ENCODE measurements at places on chromosomes 2 and 18.

DNA sequence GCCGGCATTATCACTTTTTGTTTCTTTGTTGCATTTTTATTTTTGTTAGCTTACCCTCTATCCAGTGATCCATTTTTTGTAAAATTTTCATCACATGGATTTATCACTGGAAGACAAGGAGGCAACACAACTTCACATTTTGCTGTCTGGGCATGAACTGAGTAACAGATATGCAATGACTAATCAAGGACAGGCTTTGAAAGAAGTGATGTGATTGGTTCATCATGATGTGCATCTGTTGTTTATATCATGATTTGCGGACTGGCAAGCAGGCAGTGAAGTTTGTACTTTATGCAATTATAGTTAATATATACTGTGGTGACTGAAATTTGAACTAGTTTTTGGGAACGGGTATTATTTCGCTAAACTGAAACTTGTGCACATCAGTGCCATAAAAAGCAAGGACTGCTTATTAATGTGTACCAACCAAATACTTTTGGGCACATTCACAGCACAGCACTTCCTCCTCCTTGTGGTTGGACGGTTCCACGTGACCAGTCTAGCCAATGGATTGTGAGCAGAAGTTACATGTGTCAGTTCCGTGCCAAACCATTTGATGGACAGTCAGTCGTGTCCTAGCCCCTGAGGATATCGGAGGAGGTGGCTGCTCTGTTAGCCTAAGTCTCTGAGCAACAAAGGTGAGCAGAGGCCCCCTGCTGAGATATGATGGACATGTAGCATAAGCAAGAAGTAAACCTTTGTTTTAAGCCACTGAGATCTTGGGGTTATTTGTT is 201.4 kb upstream of the SIX2 start:
- H3K27me3 ChIP-seq, result no peaks in the 10 kb centered on the region
- H3K36me3 ChIP-seq, result no peaks in the 10 kb centered on the region
- H3K4me3 ChIP-seq, result no peak overlapping the region

DNA sequence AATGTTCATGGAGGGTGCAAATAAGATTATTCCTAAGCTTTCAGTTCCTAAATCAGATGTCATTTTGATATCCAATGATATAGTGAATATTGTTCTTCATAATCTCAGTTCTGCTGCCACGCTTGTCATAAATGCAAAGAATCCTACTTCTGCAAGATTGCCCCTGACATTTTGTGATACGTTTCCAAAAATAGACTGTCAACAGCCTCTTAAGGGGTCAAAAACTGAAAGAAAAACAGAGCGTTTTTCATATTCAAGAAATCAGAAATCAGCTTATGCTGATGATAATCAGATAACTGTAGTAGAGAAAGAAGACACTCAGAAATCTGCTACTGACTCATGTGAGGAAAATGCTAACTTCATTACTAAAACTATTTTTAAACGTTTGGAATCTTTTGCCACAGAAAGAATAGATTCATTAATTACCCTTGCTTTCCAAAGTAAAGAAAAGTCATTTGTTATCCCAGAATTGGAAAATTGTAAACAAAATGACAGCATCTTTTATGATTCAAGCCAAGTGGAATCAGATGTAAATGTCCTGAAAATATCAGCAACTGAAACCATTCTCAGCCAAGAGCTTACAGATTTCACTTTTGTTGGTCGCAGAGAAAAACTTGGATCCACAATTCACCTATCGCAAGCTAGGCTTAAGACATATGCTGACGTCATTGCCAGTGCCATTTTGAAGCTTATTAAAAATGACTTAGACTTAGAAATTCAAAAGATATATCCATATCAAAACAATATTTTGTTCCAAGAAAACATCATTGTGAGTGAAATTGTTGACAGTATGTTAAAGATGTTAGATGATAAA is 55.1 kb downstream of the FSIP2 start:
- no peak overlapping the region for H3K4me3 ChIP-seq
- H3K27me3 ChIP-seq, result no peaks in the 10 kb centered on the region
- no peaks in the 10 kb centered on the region for H3K36me3 ChIP-seq
- H3K27ac ChIP-seq, result no peak overlapping the region

- H3K27me3 ChIP-seq, result no peaks in the 10 kb centered on the region
- no peak for DNase-seq
- H3K27ac ChIP-seq, result no peak overlapping the region
- H3K4me3 ChIP-seq, result no peak overlapping the region
- peaks cover 4% of the 10 kb centered on the region for H3K36me3 ChIP-seq
- no peaks in the 10 kb centered on the region for H3K4me1 ChIP-seq
These were observed 61.7 kb downstream of the PRKCE start for GRCh38 chr2:45713136-45713535.

GRCh38 chr2:119181791-119182445 is 23.4 kb upstream of the C1QL2 start:
- no peaks in the 10 kb centered on the region for H3K4me1 ChIP-seq
- no peaks in the 10 kb centered on the region for H3K36me3 ChIP-seq

DNA sequence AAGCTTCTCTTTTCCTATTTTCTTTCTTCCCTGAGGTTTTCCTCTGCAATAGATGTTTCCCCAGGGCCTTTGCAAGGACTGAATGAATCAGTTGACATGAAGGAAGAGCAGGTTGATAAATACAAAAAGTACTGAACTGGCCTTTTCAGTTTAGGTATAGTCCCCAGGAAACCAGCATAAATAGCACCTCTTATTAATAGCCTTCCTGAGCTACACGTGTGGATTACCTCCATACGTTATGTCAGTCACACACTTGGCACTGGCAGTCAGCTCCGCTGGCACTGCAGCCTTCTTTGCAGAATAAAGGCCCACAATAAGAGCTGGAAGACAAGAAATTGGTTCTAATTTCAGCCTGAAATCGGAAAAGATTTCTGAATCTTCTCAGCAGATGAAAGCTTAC is 60.7 kb downstream of the KCTD18 start:
- no peak overlapping the region for H3K4me3 ChIP-seq
- H3K36me3 ChIP-seq, result no peaks in the 10 kb centered on the region
- peaks cover 29% of the 10 kb centered on the region for H3K4me1 ChIP-seq
- H3K27ac ChIP-seq, result no peak overlapping the region
- no peaks in the 10 kb centered on the region for H3K27me3 ChIP-seq

DNA sequence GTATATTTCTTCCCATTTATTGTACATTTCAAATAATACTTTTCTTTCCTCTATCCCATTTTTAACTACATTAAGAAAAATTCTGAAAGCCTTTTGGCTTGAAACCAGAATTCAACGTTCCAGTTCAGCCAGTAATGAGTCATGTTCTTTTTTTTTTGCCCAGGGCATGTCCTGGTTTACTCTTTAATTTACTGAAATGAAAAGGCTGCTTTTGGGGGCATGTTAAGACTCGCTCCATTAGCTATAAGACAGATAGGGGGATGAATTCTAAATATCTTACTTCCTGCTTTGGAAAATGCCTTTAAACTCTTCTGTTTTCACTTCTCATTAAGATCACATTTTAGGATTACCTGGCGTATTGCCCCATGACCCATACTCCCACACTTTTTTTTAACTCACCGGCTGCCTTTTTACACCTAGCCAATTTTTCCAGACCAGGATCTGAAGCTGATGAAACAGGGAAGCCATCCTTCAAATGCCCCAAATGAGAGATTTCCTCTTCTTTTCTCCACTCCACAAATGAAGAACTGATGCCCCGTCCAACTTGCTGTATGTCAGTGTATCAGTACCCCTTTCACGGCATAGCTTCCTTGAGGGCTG is 585 bp downstream of the ABCA12 start:
- DNase-seq, result no peak
- no peak overlapping the region for H3K4me3 ChIP-seq
- no peaks in the 10 kb centered on the region for H3K36me3 ChIP-seq
- no peak overlapping the region for H3K27ac ChIP-seq
- H3K4me1 ChIP-seq, result peaks cover 6% of the 10 kb centered on the region

Measured in activated naive CD8-positive, alpha-beta T cell treated with anti-CD3 and anti-CD28 coated beads, Interleukin-2, amount 50 U/mL, for 24 hours (primary cell).